ENCODE measurements at places on chromosomes 6 and 20.

- DNase-seq = no peak
These were observed 12.4 kb upstream of the PTPRK start for GRCh38 chr6:128532827-128533226.

DNA sequence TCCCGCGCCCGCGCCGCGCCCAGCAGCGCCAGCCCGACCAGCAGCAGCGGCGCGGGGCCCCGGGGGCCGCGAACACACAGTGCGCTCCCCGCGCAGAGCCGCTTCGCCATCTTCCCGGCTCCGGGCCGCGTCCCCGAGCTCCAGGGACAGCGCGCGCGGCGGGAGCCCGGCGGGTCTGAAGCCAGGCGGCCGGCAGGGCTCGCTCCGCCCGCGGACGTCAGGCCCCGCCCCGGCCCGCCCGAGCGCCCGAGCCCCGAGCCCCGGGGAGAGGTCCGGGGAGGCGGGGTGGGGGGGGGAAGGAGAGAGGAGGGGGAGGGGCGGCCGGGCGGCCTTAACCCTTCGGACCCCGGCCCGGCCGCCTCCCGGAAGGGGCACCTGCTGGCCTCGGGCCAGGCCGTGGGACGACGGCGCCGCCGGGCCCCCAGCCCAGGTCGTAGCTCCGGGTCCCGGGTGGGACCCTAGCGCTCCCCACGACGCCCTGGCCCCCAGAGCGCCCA is at the start of gene LAMA5:
Gene LAMA5, minus strand, starts transcription at position 177 of the 497 bp plus-strand sequence. Its CDS starts 67 bp downstream, at position 110.
- no peak for DNase-seq

DNA sequence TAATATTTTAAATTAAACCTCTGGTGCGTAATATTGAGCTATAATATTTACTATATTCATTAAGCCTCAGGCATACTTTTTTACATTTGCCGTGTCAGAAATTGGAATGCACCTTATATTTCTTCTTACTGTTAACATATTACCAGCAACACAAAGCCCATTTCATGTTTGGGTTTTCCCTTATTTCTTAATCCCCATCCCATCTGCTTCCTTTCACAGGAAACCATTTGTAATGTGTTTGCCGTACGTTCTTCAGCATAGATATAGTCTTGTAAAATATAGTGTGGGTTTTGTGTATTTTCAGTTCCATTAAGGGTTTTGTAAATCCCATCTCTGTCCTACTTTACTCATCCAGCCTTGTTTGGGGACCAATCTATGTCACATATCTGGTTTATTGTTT is 6.5 kb downstream of the EYS start:
- DNase-seq = no peak

DNA sequence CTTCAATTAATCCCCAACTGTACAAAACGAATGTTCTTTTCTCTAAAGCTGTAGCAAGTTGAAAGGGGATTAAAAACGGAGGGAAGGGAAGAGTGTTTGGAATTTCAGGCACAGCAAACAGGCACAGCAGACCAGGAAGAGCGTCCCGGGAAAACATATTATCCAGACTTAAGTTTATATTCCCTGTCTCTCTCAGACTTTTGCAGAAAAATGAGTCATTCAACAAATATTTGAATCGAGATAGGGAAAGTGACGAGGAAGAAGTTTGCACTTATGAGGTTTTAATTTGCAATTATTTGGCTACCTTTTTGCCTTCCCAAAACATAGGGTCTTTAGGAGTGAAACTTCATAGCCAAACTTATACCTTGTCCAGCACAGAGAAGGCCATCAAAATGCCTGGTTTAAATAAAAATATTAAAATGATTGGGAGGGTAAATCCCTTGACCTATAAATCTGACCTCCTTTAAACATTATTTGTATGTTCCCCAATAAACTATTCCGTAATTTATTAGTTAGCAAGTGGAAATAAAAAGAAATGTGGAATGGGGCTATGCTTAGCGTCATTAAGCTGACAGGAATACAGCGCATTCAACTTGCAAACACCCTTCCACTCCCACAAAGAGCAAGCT is 16.0 kb downstream of the HFE start:
- DNase-seq = no peak

DNA sequence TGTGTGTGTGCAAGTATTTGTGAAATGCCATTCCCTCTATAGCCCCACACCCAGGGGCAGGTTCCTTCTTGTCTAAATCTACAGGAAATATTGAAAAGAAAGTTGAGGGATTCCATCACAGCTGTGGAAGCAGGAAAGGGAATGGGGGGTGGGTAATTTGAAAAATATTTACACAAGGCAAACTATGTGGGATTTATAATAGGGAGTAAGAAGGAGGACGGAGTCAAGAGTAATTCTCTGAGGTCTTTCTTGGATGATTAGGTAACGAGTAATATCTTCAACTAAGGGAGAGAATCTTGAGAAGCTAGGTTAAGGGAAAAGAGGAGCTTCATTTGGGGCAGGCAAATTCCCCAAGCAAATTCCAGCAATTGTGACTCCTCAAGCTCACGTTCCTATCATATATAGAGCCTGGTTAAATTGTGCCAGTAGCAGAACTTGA is 113.5 kb upstream of the SGK1 start:
- no peak for DNase-seq

GRCh38 chr6:135191508-135192255 is 10.6 kb downstream of the MYB start:
- no peak for DNase-seq
